T-helper 17 cell (primary cell): ENCODE measurements at places on chromosomes 3 and 15.

- no peak for DNase-seq
These were observed 80.2 kb downstream of the ADAMTS17 start for GRCh38 chr15:100261302-100262240.

DNA sequence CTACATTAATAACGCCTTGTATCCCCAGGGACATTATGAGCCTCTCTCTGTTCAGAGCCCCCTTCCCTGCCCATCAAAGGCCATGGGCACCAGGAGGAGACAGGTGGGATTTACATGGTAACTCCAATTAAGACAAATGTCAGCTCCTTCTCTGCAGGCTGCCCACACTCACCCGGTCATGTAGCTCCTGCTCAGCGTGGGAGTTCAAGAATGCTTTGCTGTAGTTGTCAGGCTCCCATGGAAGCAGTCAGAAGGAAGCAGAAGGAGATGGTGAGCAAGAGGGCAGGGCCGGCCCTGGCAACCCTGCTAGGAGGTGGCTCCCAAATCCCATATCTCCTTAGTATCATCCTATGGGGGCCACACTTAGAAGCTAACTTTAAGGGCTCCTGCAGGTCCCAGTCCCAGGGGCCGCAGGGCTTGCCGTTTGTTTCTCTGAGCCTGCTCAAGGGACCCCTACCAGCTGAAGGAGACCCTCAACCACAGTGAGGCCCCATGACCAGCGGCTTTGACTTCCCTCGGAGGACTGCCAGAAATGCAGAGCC is 218.4 kb upstream of the TLE3 start:
- no peak for DNase-seq

GRCh38 chr3:194082743-194083636 is 53.0 kb upstream of the HES1 start:
- no peak for DNase-seq

- DNase-seq = no peak
These were observed 49.1 kb upstream of the LIMD1 start for GRCh38 chr3:45545476-45545875.

GRCh38 chr3:115615001-115615814 is 8.1 kb upstream of the GAP43 start:
- DNase-seq = no peak

DNA sequence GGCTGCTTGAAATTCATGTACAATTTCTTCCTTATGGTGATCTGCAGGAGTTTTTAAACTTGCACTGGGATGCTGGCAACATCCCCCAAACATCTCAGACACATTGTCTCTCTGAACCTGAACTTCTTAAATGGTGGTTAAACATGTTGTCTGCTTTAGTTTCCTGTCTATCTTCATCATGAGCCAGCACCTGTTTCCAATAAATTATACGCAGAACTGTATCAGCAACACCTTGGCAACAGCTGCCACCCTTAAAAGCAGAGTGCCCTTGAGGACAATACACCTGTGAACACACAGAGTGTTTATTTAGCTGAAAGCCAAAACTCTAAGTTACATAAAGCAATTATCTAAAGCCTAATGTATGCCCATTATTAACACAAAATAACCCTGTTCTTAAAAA is 242.9 kb downstream of the WNT5A start:
- DNase-seq = no peak

DNA sequence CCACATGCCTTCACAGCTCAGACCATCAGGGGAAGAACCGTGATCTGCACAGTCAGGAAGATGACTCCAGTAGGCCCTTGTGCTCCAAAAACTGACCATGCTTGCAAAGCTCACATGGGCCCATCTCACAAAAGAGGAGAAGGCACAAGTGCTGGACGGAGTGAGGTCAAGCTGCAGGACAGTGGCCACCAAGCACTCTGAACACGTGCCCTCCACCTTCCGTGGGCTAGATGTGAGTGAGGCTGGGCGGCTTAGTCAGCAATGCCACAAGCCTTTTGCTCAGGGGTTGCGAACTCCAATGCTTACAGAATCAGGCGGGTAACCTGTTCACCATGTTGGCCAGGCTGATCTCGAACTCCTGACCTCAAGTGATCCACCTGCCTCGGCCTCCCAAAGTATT is 70.9 kb downstream of the SCN5A start:
- no peak for DNase-seq

- no peak for DNase-seq
These were observed 138.4 kb downstream of the TNIK start for GRCh38 chr3:171321559-171322360.

- no peak for DNase-seq
These were observed 110.5 kb upstream of the GAP43 start for GRCh38 chr3:115512565-115513415.

GRCh38 chr3:84965141-84965540 is 6.4 kb downstream of the CADM2 start:
- no peak for DNase-seq
